ENCODE measurements at places on chromosomes 5 and 9.
A peak's percentile ranks its signal among the peaks of the same experiment; 100 is the strongest.

DNA sequence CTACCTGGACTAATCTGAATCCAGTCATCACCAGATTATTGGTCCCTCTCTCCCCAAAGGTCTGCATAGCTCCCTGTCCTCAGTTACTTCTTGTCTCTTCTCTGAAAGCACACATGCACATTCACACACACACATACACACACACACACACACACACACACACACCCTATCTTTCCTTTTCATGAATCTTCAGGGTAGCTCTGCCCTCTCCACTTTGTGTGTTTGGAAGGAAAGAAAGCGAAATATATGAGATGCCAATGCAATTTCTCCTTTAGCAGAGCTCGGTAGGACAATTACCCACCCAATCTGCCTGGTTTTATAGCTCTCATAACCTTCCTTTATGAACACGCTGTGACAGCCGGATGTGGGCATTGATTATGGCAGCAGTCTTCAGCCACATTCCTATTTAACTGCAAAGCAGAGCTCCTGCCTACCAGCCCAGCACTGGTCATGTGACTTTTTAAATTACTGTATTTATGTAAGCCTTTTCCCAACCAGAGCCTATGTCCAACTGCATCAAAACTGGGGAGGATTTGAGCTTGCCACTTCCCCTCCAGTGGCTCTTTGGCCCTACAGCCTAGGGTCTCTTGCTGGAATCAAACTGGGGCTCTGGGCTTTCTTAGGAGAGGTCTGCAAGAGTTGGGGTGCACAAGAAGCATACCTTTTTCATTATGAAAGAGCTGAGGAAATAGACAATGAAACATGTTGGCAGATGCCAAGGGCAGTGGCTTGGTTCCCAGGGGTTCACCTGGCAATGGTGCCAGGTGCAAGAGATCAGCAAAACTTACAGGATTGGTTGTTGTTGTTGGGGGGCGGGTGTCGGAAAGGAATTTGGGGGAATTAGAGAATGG is 20.8 kb upstream of the MATR3 start:
- DNase-seq, result peak; percentile 30

GRCh38 chr9:122263699-122264349 is 816 bp downstream of the RBM18 start:
- no peak for DNase-seq

- DNase-seq, result no peak
These were observed 82.4 kb upstream of the IFNK start for GRCh38 chr9:27441741-27442070.

GRCh38 chr9:69546265-69546664 is 125.9 kb downstream of the APBA1 start:
- no peak for DNase-seq

GRCh38 chr5:180784497-180785097 is 18.0 kb downstream of the MGAT1 start:
- peak; percentile 45 for DNase-seq

DNA sequence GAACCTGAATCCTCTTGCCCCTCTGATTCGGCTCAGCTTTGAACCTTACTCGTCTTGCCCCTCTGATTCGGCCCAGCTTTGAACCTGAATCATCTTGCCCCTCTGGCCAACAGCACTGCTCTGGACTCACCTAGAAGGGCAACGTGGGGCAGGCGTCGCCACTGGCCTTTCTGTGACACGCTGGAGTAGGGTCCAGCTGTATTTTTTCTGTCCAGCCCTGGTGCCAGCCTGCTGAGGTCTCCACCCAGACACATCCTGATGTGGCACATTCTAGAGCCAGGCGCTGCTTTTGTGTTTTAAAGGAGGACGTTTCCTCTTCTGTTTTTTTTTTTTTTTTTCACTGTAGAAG is 15.2 kb upstream of the CPEB4 start:
- DNase-seq, result no peak

- DNase-seq, result no peak
These were observed 516 bp downstream of the MRPL41 start for GRCh38 chr9:137552022-137552768.

GRCh38 chr9:89363311-89363670 is 45.0 kb downstream of the SECISBP2 start:
- no peak for DNase-seq

- DNase-seq, result no peak
These were observed 16.5 kb downstream of the KIAA1958 start for GRCh38 chr9:112503170-112503569.

DNA sequence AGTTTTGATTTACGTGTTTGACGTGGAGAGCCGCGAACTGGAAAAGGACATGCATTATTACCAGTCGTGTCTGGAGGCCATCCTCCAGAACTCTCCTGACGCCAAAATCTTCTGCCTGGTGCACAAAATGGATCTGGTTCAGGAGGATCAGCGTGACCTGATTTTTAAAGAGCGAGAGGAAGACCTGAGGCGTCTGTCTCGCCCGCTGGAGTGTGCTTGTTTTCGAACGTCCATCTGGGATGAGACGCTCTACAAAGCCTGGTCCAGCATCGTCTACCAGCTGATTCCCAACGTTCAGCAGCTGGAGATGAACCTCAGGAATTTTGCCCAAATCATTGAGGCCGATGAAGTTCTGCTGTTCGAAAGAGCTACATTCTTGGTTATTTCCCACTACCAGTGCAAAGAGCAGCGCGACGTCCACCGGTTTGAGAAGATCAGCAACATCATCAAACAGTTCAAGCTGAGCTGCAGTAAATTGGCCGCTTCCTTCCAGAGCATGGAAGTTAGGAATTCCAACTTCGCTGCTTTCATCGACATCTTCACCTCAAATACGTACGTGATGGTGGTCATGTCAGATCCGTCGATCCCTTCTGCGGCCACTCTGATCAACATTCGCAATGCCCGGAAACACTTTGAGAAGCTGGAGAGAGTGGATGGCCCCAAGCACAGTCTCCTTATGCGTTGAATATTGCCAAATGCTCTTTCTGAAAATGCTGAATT is 850 bp downstream of the RRAGA start:
- peak; percentile 18 for DNase-seq

DNA sequence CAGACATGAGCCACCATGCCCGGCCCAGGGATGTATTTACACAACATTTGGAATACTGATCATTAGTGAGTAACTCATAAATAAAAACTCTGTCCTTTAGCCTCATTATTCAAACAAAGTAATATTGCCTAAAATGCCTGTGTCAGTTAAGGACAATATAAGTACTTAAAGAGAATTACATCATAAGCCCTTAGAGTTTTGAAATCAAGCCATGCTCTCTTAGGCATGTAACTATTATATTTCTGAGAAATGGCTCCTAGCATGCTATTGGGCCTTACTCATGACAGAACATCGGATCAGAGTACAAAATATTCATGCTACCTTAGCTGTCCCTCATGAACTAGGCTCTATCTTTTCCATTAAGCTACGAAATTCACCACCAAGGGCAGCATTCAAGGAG is 309.3 kb downstream of the CHSY3 start:
- no peak for DNase-seq

DNA sequence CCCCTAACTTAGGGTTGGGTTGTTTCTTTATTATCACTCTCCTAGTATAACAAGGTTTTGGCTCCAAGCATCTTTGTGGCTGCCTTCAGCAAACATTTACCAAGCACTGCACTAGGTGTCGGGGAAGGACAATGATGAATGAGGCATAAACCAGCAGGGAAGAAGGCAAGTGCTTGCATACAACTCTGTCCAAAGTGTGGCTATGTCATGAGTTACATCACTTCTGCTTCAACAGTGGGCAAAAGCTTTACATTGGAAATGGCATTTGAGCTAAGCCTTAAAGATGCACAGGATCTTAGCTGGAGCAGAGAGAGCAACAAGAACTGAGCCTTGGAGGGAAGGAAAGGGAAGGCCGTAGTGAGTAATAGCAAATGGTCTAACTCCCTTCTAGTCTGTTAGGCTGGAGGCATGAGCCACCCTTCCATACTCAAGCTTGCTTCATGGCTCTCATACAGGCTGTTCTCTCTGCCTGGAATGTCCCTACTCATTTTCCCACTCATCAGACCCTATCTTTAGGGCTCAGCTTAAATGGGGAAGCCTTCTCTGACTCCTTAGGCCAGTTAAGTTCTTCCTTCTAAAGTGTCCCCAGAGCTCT is 121.8 kb downstream of the SEMA6A start:
- no peak for DNase-seq

DNA sequence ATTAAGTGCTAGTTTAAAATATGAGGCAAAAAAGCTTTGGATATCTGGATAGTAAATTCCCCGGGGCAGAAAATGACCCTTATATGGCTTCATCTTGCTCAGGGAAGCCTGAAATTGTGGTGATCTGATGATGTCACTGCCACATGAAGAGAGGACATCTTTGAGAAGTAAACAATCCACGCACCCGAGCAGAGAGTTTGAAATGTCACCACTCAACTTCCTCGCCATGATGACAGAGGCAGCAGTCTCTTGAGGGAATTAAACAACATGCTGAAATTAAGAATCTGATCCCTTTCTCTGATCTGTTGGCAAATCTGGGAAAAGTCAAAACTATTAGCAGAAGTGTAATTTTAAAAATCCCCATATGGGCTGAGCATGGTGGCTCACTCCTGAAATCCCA is 110.0 kb downstream of the TLE1 start:
- DNase-seq, result no peak

DNA sequence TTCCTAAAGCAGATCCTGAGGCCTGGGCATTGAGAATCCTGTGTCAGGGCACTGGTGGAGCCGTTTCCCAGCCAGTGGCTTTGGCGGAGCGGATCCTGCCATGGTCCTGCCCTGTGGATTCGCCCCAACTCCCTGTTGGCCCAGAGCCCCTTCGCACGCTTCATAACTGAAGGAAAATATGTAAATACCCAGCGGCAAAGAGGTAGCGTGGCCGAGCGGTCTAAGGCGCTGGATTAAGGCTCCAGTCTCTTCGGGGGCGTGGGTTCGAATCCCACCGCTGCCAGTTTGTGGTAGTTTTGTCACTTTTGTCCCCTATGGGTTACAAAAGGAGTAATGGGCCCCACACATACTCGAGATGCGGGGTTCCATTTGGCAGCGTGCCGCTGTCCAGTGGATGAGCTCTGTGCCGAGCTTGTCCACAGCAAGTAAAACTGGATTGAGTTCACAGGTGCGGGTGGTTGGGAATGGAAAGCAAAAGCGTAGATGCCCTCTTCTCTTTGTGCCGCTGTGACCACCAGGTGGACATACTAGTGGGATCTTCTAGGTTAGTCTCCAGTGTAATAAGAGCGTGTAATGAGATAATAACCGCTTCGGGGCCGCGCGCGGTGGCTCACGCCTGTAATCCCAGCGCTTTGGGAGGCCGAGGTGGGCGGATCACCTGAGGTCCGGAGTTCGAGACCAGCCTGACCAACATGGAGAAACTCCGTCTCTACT is 17.3 kb downstream of the TRIM7 start:
- peak; percentile 60 for DNase-seq

DNA sequence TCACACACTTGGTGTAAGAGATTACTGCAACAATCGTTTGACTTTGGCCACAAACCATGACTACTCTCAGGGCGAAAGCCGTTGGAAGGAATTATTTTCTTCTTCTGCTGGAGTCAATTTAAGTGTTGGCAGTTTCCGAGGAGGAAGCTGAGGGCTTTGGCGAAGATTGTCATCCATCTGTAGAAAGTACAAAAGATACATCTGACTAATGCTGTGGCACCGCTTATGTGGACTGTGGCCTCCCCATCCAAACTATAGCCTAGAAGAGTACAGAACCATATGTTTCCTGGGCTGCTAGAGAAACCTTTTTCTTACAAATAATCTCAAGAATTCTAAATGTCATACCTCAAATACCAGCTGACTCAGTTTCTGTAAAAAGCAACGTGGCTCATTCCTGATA is 7.4 kb downstream of the MTX3 start:
- DNase-seq, result peak; percentile 18

DNA sequence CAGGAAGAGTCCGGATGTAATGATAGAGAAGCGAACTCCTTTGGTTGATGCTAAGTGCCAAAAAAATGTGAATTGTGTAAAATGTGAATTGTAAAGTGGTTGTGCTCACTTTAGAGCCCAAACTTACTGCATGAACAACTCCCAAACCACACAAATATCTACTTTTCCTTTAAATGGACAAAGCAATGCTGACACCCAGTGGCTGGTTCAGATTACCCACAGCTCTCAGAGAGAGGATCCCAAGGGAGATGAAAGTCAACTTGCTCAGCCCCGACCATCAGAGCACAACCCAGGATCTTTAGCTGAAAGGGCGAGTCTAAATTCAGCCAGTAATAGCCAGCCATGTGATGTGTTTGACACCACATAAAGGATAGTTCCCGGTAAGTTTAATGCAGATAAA is 133.7 kb downstream of the NMUR2 start:
- DNase-seq, result no peak

DNA sequence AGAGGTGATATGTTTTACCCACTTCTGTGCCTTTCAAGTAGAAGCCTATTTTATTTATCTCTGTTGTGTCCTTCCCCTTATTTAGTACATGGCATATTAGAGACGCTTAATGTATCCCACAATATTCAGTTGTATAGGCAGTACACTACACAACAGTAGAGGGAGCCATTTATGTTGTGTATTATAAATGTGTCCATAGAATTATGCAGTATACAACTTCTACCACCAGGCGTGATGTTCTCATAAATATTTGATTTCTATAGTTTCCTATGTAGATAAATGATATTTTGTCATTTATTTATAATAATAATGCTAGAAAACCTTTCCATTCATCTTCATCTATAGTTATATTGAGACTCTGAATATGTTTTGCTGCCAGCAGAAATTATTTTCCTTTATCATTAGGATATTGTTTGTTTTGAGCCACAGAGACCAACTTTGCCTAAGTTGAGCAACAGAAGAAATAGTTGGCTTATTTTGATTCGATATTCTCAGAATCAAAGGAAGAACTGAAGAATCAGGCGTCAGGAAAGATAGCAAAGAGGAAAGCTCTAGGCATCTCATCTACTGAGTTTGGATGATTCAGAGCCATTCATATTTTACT is 81.7 kb downstream of the ADAMTS19 start:
- no peak for DNase-seq

- DNase-seq, result no peak
These were observed 5.5 kb downstream of the ADRB2 start for GRCh38 chr5:148831590-148832565.

DNA sequence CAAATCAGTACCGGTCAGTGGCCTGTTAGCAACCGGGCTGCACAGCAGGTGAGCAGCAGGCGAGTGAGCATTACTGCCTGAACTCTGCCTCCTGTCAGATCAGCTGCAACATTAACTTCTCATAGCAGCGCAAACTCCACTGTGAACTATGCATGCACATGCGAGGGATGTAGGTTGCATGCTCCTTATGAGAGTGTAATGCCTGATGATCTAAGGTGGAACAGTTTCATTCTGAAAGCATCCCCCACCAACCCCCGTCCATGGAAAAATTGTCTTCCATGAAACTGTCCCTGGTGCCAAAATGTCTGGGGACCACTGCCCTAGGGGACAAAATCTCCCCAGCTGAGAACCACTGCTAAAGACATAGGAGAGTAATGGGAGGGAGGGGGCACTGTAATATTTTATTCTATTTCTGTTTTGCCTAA is 51.1 kb downstream of the P4HA2 start:
- DNase-seq, result no peak

GRCh38 chr5:83568186-83568585 is 96.6 kb downstream of the VCAN start:
- no peak for DNase-seq

- DNase-seq, result no peak
These were observed 627 bp downstream of the ARRDC1 start for GRCh38 chr9:137606005-137606621.

Measured in T-helper 2 cell treated with Interferon-gamma antibody and Interleukin-4, amounts not matched to agents 5 μg/mL and 100 μg/mL, for 36 hours (primary cell).